CD8-positive, alpha-beta T cell (primary cell): ENCODE measurements at places on chromosomes 11 and 22.

GRCh38 chr11:60786811-60787567 lies 1.9 kb downstream of the MS4A10 start:
- DNase-seq = no peak

- no peak for DNase-seq
Measured at GRCh38 chr11:24298146-24298545, 198.7 kb upstream of the LUZP2 start.

DNA sequence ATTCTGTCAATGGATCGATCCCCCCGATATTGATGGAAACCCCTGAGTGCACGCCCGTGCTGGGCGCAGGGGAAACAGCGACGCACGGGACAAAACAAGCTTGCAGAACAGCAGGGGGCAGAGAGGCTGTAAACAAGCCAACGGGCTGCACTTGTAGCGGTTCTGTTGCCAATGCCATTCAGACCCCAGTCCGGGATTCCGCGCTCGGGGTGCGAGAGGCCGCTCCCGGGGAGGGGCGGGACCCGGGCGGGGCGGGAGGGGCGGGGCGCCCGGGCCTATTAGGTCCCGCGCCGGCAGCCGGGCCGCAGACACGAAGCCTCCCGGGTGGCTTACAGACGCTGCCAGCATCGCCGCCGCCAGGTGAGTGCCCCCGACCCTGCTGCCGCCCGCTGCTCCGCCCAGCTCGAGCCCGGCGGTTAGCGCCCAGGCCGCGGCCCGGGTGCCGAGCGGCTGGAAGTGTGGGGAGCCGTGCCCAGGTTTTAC lies at the start of gene BIK:
TSS of gene BIK (plus strand) at position 307 of the 483 bp plus-strand sequence. CDS start 13,273 bp downstream, outside the sequence.
- DNase-seq = peak; percentile 35

DNA sequence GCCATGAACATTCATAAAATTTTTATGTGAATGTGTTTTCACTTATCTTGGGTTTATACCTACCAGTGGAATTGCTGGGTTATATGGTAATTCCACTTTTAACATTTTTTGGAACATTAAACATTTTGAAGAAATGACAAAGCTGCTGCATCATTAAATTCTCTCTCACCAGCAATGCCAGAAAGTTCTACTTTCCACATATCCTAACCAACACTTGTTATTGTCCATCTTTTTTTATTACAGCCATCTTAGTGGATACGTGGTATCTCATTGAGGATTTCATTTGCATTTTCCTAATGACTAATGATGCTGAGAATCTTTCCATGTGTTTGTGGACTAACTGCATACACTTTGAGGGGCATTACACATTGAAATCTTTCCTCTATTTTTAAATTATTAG lies 122.6 kb downstream of the SIK3 start:
- DNase-seq = no peak
